ENCODE measurements at places on chromosomes 13 and 19.
A peak's percentile ranks its signal among the peaks of the same experiment; 100 is the strongest.

DNA sequence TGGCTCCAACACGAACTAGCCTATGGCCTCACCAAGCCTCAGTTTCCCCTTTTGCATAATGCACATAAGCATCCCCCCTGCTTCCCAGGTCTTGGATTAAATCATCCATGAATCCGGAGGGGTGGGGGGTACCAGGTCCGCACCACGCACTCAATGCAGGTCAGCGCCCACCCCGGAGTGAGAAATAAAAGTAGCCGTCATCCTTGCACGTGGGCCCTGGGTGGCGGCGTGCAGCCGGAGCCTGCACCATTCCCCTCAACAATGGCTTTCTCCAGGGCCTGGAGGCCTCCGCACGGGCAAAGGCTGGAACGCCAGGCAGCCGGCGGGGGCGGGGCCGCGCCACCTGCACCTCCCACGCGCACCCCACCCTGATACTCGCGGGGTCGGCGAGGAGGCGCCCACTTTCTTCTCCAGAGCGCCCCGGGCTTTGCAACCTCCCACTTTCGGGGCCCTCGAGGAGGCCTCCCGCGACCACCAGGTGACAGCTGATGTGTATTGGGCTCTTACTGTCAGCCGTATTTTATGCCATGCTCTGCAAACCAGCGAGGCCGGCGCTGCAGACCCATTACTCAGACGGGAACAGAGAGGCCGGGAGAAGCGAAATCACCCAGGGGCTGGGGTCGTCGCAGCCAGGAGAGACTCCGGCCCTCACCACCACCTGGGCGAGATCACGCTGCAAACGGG, 767 bp upstream of the GADD45B start:
- no peak for DNase-seq

- DNase-seq = no peak
These were observed 37.7 kb upstream of the CYP4F8 start for GRCh38 chr19:15577184-15577771.

DNA sequence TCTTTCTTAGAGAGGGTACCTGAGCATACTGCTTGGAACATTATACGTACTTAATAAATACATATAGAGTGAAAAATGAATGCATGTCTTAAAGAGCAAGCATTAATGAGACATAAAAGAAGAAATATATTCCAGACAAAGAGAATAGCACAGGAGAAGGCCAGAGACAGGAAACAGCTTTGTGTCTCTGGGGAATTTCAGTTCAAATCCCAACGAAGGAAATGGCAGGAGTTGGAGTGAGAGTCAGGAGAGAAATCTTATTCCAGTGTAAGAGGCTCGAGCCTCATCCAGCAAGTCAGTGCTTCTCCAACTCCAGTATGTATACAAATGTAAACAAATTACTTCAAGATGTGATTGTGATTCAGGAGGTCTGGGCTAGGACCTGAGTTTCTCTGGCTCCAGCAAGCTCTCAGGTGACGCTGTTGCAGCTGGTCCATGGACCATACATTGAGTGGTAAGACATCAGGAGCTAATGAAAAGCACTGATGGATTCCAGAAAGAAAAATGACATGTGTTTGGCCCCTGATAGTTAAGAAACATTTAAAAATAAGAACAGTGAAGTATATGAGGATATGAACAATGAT, 108.2 kb downstream of the RAP2A start:
- no peak for DNase-seq

DNA sequence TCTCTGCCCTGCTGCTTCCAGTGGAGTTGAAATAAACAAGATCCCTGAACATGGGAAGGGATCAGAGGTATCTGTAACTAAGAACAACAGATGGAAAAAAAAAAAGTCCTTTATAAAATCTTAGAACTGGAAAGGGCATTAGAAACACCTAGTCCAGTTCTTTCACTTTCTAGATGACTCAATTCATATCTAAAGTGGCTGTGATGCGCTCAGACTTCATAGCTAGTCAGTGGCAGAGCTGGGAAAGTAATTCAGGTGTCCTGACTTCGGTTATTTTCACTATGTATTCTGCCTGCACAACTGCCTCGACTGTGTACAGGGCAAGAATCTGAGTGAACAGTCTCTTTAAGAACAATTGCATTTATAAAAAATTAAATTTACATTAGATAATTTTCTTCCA, 151.8 kb upstream of the TMTC4 start:
- DNase-seq = no peak

DNA sequence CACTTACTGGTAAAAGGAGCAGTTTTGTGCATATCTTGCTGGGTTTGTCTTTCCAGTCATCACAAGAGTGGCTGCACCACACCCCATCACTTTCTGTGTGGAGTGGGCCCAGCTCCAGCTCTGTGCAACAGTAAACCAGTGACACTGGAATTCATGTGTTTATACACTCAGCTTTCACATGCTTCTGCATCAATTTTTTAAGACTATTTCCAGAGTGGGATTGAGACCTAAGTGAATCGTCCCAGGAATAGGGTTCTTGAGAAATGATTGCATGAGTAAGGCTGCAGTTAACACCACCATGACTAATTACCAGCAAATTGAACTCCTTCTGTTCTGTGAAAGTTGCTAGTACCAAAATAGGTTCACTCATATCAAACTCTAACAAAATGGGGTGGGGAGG, 5.3 kb upstream of the CFAP97D2 start:
- no peak for DNase-seq

GRCh38 chr19:45172611-45173208, 5.3 kb downstream of the TRAPPC6A start:
- no peak for DNase-seq

DNA sequence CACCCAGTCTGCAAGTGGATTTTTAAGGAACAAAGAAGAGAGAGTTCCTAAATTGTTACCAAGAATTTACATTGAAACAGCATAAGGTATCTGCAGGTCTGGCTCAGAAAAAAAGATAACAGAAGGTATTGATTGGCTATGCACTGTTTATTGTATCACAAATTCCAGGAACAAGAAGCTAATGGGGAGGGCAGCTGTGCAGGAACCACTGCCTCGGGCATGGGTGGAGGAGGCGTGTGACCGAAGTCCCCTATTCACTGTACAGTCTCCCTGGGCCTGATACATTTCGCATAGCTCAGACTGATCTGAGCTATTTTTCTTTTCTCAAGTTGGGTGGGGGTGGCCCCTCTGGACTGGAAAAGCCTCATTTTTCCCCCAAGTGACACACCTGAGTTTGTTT, 11.7 kb downstream of the NECTIN2 start:
- DNase-seq = no peak

- DNase-seq = no peak
These were observed 39.5 kb downstream of the PCCA start for GRCh38 chr13:100128373-100128772.

DNA sequence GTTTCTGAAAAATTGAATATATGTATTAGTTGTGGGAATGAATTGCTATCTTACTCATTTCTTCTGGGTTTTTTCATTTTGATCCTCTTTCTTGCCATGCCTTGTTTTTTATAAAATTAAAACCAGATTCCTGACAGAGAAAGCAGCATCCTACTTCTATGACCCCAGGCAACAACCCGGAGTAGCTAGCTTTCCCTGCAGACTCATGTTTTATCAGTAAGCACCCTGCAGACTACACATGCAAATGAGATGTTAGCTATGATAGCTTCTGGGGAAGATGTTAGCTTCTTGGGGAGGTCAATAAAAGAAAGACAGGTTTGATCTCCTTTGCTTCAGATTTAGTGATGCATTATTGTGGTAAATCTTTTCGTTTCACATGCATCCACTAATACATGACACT, 1598.6 kb downstream of the SLITRK5 start:
- DNase-seq = no peak

GRCh38 chr19:10193790-10194499, 808 bp downstream of the DNMT1 start:
- DNase-seq = no peak

GRCh38 chr19:11050323-11051114, 38.7 kb upstream of the LDLR start:
- DNase-seq = no peak

GRCh38 chr19:54218960-54219661, 3.7 kb downstream of the LILRB3 start:
- DNase-seq = no peak

- peak; percentile 17 for DNase-seq
These were observed 97.7 kb upstream of the IPO5 start for GRCh38 chr13:97855570-97856303.

DNA sequence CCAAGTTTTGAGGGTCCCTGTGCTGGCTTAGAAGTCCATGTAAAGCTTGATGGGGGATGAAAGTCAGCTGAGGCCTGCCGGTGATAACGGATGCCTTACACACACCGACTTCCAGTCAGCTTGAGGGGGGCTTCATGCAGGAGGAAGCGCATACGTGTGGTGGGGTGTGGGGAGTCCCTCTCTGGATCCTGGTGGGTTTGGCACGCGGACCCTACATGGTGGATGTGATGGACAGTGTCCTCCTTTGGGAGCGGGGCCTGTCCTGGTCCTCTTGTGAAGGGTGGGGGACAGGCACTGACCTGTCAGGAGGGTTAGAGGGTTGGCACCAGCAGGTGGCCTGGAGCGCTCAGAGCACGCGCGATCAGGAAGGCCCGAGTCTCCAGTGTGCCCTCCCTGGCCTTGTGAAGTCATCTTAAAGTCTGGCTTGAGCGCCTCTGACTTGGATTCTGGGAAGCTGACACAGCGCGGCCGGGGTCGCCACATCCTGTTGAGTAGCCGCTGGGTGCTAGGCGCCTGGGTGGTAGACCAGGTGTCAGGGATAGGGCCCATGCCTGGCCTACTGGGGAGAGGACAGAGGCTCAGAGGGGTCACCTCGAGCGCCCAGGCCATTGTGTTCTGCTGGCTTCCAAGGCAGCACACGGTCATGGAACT, 2.9 kb downstream of the DAZAP1 start:
- no peak for DNase-seq

DNA sequence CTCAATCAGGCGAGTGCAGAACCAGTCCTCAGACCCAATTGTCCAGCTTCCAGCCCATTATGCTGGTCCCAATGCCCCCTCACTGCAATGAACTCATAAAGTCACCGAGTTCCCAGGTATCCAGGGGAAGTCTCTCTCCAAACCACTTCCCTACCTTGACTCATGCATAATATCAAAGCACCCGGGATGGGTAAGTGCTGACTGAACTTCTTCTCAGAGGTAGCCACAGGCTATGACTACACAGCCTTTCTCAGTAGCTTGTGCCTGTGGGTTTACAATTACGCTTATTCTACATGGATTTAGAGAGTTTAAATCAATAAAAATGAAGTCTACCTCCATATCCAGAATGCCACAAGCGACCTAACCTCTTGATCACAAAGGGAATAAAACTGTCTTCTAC, 1.7 kb upstream of the C13orf42 start:
- no peak for DNase-seq

GRCh38 chr19:5308451-5309437, 31.9 kb downstream of the PTPRS start:
- no peak for DNase-seq

- DNase-seq = no peak
These were observed 9.3 kb downstream of the GP6 start for GRCh38 chr19:55028757-55029156.

DNA sequence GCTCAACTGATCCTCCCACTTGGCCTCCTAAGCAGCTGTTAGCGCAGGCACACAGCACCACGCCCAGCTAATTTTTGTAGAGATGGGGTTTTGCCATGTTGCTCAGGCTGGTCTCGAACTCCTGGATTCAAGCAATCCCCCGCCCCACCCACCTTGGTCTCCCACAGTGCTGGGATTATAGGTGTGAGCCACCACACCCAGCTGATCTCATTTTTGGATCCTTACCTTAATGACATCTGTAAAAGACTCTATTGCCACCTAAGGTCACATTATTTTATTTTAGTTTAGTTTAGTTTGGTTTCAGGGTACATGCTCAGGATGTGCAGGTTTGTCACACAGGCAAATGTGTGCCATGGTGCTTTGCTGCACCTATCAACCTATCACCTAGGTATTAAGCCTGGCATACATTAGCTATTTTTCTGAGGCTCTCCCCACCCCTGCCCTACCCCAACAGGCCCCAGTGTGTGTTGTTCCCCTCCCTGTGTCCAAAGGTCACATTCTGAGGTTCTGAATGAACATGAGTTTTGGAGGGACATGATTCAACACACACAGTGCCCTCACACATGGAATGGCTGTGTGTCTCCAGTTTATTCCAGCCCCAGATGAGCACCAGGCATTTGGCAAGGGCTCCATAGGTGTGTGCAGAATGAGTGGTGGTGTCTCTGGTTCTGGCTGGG, 1.3 kb downstream of the OR10H5 start:
- DNase-seq = no peak

DNA sequence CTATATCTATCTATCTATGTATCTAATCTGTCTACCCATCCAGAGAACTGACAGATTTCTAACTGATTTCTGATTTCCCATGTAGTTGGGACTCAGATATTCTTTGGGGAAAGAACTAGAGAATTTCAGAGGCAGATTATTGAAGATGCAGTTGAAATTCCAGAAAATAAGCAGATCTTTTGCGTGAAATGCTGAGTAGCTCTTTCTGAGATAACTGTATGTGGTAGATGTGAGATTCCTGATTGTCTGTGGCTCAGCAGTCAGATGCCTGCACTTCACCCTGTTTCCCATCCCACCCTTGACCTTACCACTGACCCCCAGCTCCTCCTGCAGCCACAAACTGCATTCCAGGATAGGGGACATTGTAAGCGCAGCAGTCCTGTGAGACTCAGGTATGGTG, 61.5 kb downstream of the DGKH start:
- no peak for DNase-seq

- DNase-seq = no peak
These were observed 6.0 kb downstream of the PVR start for GRCh38 chr19:44649578-44650145.

GRCh38 chr19:14673088-14673487, 1.6 kb downstream of the ADGRE3 start:
- no peak for DNase-seq

- DNase-seq = no peak
These were observed 7.0 kb upstream of the TLE6 start for GRCh38 chr19:2970201-2970835.

DNA sequence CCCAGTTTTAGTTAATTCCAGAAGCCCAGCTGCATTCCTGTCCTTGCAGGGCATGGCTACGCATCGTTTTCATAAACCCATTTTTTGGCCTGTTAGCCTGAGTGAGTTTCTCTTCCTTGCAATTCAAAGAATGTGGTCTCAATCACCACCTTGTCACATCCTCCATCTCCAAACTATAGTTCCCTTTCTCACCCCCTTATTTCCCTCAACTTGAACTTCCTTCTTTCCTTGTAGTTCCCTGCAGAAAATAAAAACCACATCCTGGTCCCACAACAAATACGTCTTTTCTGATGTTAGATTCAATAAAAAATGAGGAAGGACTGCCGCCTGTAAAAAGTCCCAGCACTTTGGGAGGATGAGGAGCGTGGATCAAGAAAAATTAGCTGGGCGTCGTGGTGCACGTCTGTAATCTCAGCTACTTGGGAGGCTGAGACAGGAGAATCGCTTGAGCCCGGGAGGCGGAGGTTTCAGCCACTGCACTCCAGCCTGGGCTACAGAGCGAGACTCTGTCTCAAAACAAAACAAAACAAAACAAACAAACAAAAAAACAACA, 13.2 kb downstream of the ADGRE3 start:
- no peak for DNase-seq
